ENCODE measurements at places on chromosomes 5 and 9. TPM values are rescaled to one million over a fixed set of nuclear protein-coding genes. Genes with fewer than 3 reads are reported as not detected.

TAS2R1 gene
- 0.45 TPM for total RNA-seq

WNT8A gene
- total RNA-seq: not detected

FABP6 gene
- total RNA-seq: not detected

SPINK7 gene
- not detected for total RNA-seq

ITK gene
- total RNA-seq: 0.09 TPM

GZMA gene
- not detected for total RNA-seq

ANAPC2 gene
- 22.0 TPM for total RNA-seq

EPB41L4A gene
- total RNA-seq: 130 TPM

PCA3 gene
- total RNA-seq: 1.2 TPM

CYLC2 gene
- not detected for total RNA-seq

FOXD4 gene
- 1.00 TPM for total RNA-seq

ECSCR gene
- total RNA-seq: 6.1 TPM

Data from cerebellum (tissue), 4 donors.